ENCODE measurements at places on chromosomes 7 and 10. TPM values are rescaled to one million over a fixed set of nuclear protein-coding genes. Genes with fewer than 3 reads are reported as not detected.

DNA sequence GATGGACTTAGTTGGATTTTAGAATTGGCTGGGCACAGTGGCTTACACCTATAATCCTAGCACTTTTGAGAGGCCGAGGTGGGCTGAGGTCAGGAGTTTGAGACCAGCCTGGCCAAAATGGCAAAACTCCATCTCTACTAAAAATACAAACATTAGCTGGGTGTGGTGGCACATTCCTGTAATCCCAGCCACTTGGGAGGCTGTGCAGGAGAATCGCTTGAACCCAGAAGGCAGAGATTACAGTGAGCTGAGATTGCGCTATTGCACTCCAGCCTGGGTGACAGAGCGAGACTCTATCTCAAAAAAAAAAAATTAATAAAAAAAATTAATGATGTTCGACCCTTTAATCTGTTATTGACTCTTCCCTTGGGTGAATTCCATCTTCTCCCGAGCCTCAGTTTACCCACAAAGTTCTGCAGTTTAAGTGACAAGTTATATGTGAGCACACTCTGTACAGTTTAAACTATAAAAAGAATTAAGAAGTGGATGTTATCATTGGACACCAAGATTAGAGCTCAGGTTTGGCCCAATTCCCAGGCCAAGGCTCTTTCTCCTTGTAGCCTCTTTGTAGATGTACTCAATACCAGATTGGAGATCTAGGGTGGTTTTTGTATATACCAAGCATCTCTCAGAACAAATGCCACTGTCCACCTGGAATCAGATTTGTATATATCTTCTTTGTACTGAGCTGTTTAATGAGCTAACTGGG, 15.0 kb downstream of the KAT6B start:
- no peak for DNase-seq

DNA sequence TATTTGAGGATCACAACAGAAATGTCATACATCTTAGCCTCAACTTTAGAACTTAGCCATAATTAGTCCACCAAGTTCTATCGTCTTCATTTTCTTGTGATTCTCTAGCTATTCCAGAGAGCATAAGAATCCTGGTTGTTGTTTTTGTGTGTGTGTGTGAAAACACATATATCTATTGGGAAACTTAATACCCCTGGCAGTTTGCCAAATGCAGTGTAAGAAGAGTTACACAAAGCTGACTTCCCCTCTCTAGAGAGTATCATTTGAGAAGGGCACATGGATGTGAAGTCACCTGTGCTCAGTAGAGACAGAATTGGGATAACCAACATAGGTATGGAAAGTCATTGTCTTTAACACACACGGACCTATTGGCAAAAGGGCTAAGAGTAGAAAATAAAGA, 19.3 kb downstream of the FOXI2 start:
- no peak for DNase-seq

Gene NRCAM
- total RNA-seq = 46.6 TPM

DNA sequence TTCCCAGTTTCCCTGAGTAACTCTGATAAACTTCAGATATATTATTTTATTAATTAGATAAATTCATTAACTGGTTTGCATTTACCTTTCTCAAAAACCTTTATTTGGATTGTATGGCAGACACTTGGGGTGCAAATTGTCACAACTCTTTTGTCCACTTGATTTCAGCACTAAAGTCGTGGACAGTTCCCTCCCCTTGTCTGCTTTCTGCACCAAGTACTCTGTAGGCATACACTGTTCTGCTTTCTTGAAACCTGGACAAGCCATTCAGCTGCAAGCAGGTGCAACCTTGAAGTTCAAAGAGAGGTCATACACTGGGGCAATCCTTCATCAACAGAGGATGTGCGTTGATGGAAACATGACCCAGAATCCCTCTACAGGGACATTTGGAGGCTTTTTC, 162.9 kb downstream of the ARL5B start:
- no peak for DNase-seq

- DNase-seq = peak; percentile 53
These were observed 72.1 kb upstream of the STARD3NL start for GRCh38 chr7:38105874-38106483.

DNA sequence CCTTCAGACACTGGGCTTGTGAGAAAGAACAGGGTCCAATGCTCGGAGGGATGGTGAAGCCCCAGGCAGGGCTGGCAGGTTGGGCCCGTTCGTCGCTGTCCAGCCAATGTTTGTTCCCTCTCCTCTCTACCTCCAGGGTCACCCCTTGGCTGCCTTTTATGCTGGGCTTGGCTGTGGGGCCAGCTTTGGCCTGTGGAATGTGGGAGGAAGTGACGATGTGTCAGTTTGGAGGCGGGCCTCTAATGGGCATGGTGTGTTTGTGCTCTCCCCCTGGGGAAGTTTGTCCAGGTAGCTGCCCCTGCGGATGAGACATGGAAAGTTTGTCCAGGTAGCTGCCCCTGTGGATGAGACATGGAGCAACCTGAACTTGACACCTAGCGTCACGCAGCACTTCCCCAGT, 236.7 kb downstream of the GLRX3 start:
- no peak for DNase-seq

- DNase-seq = no peak
These were observed 25.2 kb downstream of the ABCB1 start for GRCh38 chr7:87575521-87575920.

- DNase-seq = no peak
These were observed 374.7 kb upstream of the VWC2 start for GRCh38 chr7:49398746-49399145.

GRCh38 chr7:130417213-130417612, 23.6 kb downstream of the CEP41 start:
- DNase-seq = peak; percentile 44

Gene SNCG
- total RNA-seq = 0.58 TPM

DNA sequence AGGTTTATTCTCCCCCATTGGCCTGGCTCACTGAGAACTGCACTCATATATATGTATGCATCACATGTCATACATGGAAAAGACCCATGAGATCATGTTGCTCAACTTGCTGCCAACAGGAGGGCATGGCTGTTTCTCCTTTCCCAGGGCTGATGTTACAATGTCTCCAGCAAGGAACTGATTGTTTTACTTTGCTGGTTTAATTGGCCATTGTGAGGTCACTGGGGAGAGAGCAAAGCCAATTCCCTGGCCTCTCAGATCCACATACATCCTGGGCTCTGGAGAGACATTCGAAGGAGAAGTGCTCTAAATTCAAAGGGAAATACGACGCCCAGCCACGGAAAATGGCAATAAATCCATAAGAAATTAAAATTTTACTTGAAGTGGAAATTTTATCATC, 287.8 kb downstream of the WDR11 start:
- DNase-seq = no peak

Gene PGAM2
- total RNA-seq = 3.3 TPM

DNA sequence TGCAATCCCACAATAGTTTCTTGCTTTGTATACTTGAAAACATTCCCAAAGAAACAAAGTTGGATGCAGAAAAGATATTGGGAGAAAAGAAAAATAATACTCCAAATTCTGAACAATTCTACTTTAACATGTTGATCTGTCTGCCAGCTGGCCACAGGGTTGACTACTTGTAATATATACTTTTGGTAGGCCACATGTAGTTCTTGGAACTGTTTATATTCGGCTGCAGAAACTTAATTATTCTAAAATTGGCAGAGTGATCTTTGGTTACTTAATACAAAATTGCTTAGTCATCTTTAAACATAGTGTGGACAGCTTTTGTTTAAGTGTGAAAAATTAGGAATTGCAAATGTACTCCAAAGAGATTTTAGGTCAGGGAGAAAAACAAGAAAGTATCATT, 76.0 kb downstream of the CALD1 start:
- no peak for DNase-seq

- no peak for DNase-seq
These were observed 23.0 kb upstream of the SNX13 start for GRCh38 chr7:17963281-17963680.

All from naive thymus-derived CD8-positive, alpha-beta T cell (primary cell).